ENCODE measurements at places on chromosomes 4 and X. TPM values are rescaled to one million over a fixed set of nuclear protein-coding genes. Genes with fewer than 3 reads are reported as not detected.

Gene IGFBP7
- 0.24 TPM for polyA plus RNA-seq

Gene KANTR
- 1.7 TPM for polyA plus RNA-seq

Gene MAOA
- not detected for polyA plus RNA-seq

Gene SHROOM4
- polyA plus RNA-seq: not detected

Gene NUDT11
- polyA plus RNA-seq: not detected

Gene FAM184B
- polyA plus RNA-seq: not detected

Gene DSPP
- polyA plus RNA-seq: not detected

Gene BEX5
- polyA plus RNA-seq: 0.96 TPM

Gene PPP2R2C
- not detected for polyA plus RNA-seq

Gene AFAP1
- polyA plus RNA-seq: not detected

Gene DCAF12L2
- polyA plus RNA-seq: not detected

Gene POF1B
- polyA plus RNA-seq: not detected

Gene ASMTL
- 57.8 TPM for polyA plus RNA-seq

Gene TXK
- 0.15 TPM for polyA plus RNA-seq

Gene PRKX
- 65.7 TPM for polyA plus RNA-seq

Gene MID1
- polyA plus RNA-seq: 0.23 TPM

Gene ARHGAP4
- polyA plus RNA-seq: 147 TPM

Gene DMD
- 5.0 TPM for polyA plus RNA-seq

Gene NLGN4X
- not detected for polyA plus RNA-seq

Gene POU4F2
- polyA plus RNA-seq: not detected

Gene SLITRK2
- polyA plus RNA-seq: not detected

Gene RAB41
- polyA plus RNA-seq: 0.26 TPM

Gene ADH5
- polyA plus RNA-seq: 97.9 TPM

Gene SPANXA2
- not detected for polyA plus RNA-seq

Gene KLHL4
- not detected for polyA plus RNA-seq

Gene TRIML2
- not detected for polyA plus RNA-seq

Gene STBD1
- polyA plus RNA-seq: not detected

Gene ADGRG4
- not detected for polyA plus RNA-seq

Gene CENPVL3
- not detected for polyA plus RNA-seq

Gene ZNF630
- polyA plus RNA-seq: 3.7 TPM

Gene ELF4
- polyA plus RNA-seq: 8.7 TPM

Gene DAPP1
- 114 TPM for polyA plus RNA-seq

Gene NXF2
- polyA plus RNA-seq: not detected

Gene SPANXN2
- not detected for polyA plus RNA-seq

Gene SASH3
- polyA plus RNA-seq: 121 TPM

Gene GAGE12E
- polyA plus RNA-seq: not detected

Gene ZMAT1
- polyA plus RNA-seq: 5.8 TPM

Gene TLR6
- 5.5 TPM for polyA plus RNA-seq

Gene REPS2
- polyA plus RNA-seq: 2.2 TPM

Gene ARHGAP36
- polyA plus RNA-seq: not detected

Gene OGT
- 30.9 TPM for polyA plus RNA-seq

Gene HDX
- polyA plus RNA-seq: 2.2 TPM

Gene TECRL
- not detected for polyA plus RNA-seq

Gene NHS
- polyA plus RNA-seq: not detected
